ENCODE measurements at places on chromosomes 7 and 10.
A peak's percentile ranks its signal among the peaks of the same experiment; 100 is the strongest.

GRCh38 chr10:88066876-88067275 lies 203.5 kb downstream of the PTEN start:
- no peak for DNase-seq

- DNase-seq = no peak
These were observed 4.3 kb downstream of the COPS6 start for GRCh38 chr7:100093054-100093453.

DNA sequence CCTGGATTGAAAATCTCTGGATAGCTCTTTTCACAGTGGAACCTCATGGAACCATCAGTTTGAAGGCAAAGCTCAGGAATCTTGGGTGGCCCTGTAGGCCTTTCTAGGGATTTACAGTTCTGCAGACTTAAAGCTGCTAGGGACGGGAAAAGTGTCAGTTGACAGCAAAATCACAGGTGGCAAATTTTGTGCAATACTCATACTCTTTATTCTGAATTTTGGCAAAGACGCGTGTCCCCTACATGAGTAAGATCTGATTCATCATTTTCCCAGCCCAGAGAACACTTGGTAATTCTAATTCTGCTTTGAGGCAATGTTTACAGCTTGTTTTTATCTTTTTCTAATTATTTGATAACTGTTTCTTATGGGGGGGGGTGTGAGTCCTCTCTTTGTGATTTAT lies 3.6 kb downstream of the LRRC17 start:
- no peak for DNase-seq

DNA sequence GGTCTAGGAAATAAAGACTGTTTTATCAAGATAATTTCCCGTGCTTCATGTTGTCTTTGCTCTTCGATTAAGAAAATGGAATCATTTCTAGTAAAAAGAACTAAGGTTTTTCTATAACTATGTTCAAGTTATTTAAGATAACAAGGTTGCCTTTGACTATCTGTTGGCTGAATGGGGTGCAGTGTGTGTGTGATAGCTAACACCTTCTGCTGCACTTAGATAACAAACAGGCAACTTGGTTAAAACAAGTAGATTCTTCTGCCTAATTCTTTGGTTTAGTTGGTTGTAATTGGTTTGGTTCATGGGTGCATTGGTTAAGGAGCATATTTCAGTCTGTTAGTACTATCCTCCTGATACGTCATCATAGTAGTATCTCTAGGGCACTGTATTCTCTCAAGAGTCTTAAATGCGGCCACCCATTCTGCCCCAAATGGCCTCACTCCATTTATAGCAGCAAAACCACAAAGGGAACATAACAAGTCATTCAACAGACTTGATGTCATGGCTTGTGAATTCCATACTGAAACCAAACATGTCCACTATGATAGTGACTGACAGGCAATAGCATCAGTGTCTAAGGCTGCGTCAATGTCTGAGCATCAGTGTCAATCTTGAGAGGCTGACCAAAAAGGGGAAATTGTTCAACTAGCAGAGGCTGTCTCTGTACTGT lies 55.7 kb downstream of the CCDC3 start:
- DNase-seq = no peak

DNA sequence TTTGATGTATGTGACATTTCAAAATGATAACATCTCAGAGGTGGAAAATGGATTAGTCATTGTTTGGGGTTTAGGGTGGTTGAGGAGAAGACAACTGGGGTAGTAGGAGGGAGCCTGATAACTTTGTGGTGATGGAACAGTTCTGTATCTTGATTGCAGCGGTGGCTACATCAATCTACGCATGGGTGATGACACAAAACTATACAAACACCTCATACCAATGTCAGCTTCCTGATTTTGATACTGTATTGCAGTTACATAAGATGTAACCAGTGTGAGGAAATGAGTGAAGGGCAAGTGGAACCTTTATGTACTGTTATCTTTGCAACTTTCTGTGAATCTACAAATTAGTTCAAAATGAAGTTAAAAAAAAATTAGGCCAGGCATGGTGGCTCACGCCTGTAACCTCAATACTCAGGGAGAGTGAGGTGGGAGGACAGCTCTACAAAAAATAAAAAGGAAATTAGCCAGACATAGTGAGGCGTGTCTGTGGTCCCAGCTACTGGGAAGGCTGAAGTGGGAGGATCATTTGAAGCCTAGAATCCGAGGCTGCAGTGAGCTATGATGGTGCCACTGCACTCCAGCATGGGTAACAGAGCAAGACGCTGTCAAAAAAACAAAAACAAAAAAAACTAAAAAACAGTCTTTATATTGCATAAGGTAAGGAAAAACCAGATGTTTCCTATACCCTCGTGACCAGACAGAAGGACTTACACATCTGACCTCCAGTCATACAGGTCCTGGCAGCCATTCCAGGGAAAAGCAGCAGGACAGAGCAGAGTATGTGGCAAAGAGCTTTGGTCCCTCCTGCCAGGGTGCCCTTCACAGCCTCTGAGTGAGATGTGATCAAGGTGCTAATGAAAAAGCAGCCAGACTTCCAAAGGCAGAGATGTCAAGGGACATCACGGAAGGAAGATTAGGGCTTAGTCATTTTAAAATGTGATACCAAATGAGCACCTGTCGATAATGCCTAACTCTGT lies 50.8 kb downstream of the CYTH3 start:
- DNase-seq = no peak

DNA sequence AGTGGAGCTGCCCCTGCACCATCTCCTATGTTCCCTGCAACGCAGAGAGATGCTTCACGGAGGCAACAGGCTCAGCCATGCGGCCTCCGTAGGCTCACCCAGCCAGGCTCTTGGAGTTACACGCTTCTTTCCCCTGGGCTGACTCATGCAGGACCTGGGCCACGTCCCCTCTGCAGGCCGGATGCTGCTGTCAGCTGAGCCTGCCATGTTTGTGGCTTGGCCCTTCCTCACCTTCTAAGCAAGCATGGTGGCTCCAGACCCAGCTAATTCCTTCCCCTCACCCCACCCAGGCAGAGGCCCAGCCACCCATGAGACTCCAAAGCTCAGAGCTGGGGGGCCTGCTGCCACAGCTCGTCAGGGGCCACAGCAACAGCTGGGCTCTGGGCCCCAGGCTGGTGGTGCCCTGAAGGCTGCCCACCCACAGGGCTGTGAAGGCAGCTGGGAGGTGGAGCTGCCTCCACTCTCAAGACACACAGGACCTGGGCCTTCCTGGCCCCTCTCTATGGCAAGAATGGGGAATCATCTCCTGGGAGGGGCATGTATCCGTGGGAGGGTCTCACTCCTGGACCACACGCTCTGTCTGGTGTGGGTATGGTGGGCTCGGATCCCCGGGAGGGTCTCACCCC lies 219.6 kb downstream of the ELFN1 start:
- DNase-seq = no peak

- DNase-seq = no peak
These were observed 89.2 kb upstream of the TOMM7 start for GRCh38 chr7:22911889-22912288.

DNA sequence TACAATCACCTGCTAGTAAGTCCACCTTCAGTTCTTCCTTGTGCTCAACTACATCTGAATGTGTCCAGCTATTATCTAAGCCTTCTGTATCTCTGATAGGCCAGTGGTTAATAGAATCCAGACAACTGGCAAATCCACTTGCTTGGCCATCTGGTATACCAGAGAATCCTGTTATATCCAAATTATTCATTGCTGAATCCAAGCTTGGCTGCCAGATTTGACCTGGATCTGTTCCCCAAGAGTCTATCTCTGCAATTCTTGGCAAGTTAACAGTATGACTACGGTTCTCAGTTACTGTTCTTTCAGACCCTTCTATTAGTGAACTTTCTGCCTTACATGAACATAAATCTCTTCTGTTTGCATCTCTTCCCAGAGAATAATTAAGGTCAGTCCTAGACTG lies 154.6 kb upstream of the TARP start:
- DNase-seq = no peak

DNA sequence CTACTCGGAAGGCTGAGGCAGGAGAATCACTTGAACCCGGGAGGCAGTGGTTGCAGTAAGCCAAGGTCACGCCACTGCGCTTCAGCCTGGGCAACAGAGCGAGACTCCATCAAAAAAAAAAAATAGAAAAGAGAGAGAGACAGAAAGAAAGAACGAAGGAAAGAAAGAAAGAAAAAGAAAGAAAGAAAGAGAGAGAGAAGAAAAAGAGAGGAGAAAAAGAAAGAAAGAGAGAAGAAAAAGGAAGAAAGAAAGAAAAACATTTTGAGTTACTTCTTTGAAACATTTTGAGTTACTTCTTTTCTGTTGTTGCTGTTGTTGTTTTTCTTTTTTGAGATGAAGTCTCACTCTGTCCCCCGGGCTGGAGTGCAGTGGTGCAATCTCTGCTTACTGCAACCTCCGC lies 2.4 kb upstream of the MKI67 start:
- DNase-seq = no peak

GRCh38 chr10:50622706-50623662 lies 772 bp downstream of the SGMS1 start:
- peak; percentile 77 for DNase-seq

- no peak for DNase-seq
These were observed 26.6 kb upstream of the LIPN start for GRCh38 chr10:88733215-88733614.

DNA sequence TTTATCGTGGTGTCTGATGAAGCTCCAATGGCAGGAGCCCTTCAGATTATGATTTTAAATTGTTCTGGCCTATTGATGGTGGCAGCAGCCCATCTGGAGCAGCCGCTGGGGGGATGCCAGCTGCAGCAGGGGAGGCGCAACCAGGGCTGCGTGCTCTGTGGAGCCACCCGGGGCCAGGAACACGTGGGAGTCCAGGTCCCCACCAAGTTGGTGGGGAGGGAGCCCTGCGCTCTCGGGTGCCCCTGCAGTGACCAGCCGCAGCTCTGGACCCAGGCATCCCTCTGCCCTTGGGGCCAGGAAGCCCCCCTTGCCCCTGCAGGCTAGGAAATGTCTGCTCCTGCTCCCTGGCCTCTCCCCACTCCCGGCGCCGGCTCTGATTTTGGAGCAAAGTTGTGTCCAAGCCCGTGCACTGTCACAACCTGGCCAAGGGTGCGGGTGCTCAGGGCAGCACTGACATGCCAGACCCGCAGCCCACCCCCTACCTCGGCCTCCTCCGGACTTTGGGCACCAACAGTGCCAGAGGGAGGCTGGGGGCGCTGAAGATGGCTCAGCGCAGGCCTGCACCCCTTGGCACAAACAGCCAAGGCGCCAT lies 147.2 kb upstream of the ADO start:
- DNase-seq = no peak

DNA sequence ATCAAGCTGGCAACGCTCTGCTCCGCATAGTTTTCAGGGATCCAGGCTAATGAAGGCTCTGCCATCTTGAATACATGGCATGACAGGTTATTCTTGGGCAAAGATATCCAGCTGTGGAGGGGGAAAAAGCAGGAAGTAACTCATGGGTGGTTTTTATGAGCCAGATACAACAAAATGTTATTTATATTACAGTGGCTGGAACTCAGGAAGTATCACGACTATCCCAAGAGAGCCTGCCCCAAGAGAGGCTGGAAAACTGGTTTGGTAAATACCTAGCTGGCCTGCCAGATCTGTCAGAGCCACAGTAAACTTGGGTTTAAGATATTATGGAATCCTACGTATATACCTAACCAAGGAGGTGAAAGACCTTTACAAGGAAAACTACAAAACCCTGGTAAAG lies 462.8 kb upstream of the ANKRD30A start:
- DNase-seq = no peak

DNA sequence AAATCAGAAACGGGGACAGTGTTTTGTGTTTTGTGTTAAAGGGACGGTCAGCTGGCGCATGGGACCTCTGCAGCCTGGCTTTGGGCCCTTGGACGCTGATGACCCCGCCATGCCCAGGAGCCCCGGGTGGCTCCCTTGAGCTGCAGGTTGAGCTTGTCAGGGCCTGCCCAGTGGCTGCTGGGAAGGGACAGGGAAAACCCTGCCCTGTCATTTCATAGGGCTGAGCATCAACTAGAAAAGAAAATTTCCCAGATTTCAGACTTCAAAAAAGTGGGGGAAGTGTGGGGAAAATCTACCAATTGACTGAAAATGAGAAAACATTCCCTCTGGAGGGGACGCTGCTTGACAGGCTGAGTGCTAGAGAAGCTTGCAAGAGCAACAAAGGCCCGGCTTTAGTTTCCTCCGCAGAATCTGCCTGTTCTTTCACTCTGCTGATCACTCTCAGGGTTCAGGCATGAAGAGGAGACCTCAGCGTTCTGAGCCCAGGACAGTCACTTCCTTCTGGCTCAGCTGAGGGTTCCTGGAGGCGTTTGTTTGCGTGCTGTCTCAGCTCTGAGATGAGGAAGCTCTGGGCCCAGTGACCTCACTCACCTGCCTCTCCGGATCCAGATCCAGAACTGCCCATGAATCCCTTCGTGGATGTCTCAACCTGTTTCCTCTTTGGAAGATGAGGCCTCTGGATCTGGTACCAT lies 18.6 kb upstream of the DNAJB6 start:
- DNase-seq = no peak

- no peak for DNase-seq
These were observed 23.7 kb upstream of the TRPV6 start for GRCh38 chr7:142908921-142909890.

DNA sequence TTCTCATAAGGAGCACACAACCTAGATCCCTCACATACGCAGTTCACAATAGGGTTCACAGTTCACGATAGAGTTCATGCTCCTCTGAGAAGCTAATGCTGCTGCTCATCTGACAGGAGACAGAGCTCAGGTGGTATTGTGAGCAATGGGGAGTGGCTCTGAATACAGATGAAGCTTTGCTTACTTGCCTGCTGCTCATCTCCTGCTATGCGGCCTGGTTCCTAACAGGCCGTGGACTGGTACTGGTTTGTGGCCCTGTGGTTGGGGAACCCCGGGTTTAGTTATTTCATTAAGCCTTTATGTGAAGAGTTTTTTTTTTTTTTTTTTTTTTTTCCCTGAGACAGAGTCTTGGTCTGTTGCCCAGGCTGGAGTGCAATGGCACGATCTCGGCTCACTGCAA lies 19.4 kb downstream of the SLK start:
- no peak for DNase-seq

- DNase-seq = no peak
These were observed 6.7 kb upstream of the ZNF33B start for GRCh38 chr10:42645103-42645502.

- DNase-seq = no peak
These were observed 21.7 kb upstream of the GALNTL5 start for GRCh38 chr7:151934584-151934983.

- no peak for DNase-seq
These were observed 35.0 kb downstream of the TAS2R41 start for GRCh38 chr7:143512488-143513340.

GRCh38 chr10:73781548-73781878 lies 335 bp upstream of the CHCHD1 start:
- no peak for DNase-seq

DNA sequence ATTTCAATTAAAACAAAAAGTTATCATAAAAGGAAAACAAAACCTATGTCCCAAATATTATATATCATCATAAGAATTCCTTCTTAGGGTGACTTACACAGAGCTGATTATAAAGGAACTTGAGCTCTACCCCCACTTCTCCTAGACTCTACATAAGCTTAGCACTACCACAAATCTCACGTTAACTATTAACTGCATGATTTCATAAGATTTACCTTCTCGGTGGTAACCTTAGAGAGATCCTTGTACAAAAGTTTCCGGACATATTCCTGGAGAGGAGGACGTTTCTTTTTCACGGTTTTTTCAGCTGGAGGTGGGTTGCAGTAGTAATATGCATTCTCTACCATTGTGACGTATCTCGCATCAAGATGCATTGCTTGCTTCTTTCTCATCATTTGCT lies 83.7 kb downstream of the UPF2 start:
- DNase-seq = no peak

All from posterior cingulate gyrus (tissue), 11 donors.